ENCODE measurements at places on chromosomes 12 and 14. TPM values are rescaled to one million over a fixed set of nuclear protein-coding genes. Genes with fewer than 3 reads are reported as not detected.

DCP1B gene
- 3.5 TPM for total RNA-seq

GRCh38 chr12:91009319-91009950 is 4.7 kb upstream of the EPYC start:
- H3K4me1 ChIP-seq = no peaks in the 10 kb centered on the region
- H3K4me3 ChIP-seq = no peak overlapping the region
- H3K27ac ChIP-seq = no peak overlapping the region

NYNRIN gene
- 11.0 TPM for total RNA-seq

- no peak overlapping the region for H3K4me3 ChIP-seq
- no peaks in the 10 kb centered on the region for H3K4me1 ChIP-seq
- H3K36me3 ChIP-seq = no peaks in the 10 kb centered on the region
Observed at GRCh38 chr12:59388694-59389093, 207.1 kb upstream of the SLC16A7 start.

DNA sequence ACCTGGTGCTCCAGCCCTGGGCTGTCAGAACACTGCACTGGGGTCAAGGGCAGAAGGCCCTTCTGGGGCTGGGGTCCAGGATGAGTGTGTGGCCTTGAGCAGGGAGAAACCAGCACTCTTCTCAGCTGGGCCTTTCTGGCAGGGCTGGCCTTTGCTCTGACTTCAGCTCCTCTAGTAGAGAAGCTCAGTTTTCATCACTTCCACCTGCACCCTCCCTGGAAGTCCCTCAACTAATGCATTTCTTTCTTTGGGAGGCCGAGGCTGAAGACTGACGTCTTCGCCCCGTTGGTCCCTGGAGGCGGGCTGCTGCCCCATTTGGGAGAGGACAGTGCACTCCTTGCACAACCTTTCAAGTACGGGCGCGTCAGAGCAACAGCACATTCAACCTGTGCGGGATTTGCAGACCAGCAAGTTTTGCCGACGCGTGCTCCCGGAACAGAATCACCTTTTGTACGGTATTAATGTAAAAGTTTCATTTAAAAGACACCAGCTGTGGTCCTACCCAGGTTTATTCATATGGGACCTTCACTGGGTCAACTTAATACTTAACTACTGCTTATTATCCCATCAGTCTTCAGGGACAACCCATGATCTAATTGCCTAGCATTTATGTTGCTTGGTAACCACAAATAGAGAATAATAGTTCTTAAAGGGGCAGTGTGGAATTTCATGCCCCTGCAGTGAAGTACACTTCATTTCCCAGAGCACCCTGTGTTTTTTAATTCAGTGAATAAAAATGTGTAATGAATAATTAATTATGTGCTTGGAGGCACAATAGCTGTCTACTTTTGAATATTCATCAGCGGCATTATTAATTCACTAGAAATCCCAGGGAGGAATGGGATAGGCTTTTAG is 134.8 kb upstream of the VRK1 start:
- no peak for DNase-seq
- no peak overlapping the region for H3K27ac ChIP-seq
- no peaks in the 10 kb centered on the region for H3K27me3 ChIP-seq
- no peak overlapping the region for H3K4me3 ChIP-seq

DNA sequence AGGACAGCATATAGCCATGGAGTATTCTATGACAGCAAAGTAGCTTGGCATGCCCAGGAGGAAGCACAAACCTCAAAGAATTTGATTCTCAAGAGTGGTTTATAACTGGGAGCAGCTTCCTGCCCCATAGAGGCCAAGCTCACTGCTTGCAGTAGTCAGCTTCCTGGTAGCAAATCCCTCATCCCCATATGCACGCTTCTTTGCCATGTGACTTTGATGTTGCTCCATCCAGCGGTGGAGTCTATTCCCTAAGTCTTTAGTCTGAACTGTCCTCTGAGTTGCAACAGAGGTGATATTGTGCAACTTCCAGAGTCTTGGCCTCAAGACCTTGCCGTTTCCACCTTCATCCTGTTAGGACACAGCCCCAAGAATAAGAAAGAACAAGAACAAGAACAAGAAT is 996.8 kb upstream of the TMEM132C start:
- H3K4me1 ChIP-seq = no peaks in the 10 kb centered on the region
- no peaks in the 10 kb centered on the region for H3K27me3 ChIP-seq
- DNase-seq = no peak
- H3K4me3 ChIP-seq = no peak overlapping the region
- no peak overlapping the region for H3K27ac ChIP-seq

- no peak for DNase-seq
- no peak overlapping the region for H3K4me3 ChIP-seq
- H3K4me1 ChIP-seq = no peaks in the 10 kb centered on the region
- no peaks in the 10 kb centered on the region for H3K36me3 ChIP-seq
Observed at GRCh38 chr12:26030371-26030770, 71.9 kb downstream of the RASSF8 start.

DNA sequence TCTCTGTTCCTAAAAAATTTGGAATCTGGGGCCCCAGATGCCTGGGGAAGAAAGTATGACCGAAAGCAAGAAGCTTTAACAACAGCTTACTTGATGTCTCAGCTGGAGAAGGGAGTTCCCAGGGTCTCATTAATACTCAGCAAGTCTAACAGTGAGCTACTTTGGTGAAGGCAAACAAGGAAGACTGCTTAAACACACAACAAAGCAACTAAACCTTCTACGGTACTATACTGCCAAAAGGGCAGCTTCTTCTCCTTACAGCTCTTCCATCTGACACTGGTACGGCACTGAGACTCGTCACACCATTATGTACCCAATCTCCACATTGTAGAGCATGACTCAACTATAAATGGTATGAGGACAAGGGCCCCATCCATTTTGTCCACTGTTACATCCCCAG is 213.0 kb downstream of the MED13L start:
- H3K4me1 ChIP-seq = no peaks in the 10 kb centered on the region
- DNase-seq = no peak
- H3K4me3 ChIP-seq = no peak overlapping the region
- H3K27ac ChIP-seq = no peak overlapping the region
- H3K27me3 ChIP-seq = no peaks in the 10 kb centered on the region

ABHD12B gene
- total RNA-seq = not detected

DNA sequence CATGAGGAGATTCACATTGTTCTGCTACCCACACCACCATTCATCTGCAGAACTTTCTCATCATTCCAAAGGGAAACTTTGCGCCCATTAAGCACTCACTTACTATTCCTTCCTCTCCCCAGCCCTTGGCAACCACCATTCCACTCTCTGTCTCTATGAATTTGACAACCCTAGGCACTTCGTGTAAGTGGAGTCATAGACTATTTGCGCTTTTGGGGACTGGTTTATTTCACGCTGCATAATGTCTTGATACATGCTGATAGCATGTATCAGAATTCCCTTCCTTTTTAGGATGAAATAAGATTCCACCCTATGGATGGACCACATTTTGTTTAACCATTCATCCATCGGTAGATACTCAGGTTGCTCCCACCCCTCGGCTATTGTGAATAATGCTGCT is 4.5 kb upstream of the EML1 start:
- H3K4me3 ChIP-seq = no peak overlapping the region
- no peak overlapping the region for H3K27ac ChIP-seq
- H3K36me3 ChIP-seq = no peaks in the 10 kb centered on the region
- H3K27me3 ChIP-seq = no peaks in the 10 kb centered on the region
- peaks cover 26% of the 10 kb centered on the region for H3K4me1 ChIP-seq
- no peak for DNase-seq

ZFHX2 gene
- total RNA-seq = 0.14 TPM

DNA sequence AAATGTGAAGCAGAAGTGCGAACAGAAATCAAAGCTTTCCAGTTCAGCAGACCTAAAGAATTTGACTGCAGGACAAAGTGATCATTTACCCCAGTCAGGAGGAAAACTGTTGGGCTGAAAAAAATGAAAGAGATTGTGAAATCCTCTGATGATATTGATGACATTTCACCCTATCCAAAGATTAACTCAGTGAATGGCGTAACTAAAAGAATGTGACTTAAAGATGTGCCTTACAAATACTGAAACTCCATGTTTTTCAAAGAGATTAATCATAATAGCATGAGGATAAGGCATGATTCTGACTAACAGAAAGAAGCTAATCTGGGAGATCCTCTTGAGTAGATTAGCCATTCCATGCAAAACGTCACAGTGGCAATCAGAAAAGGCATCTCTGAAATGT is 225.6 kb downstream of the DUSP6 start:
- H3K27ac ChIP-seq = peak overlapping the region; percentile 9
- no peak overlapping the region for H3K4me3 ChIP-seq
- no peaks in the 10 kb centered on the region for H3K36me3 ChIP-seq
- no peak for DNase-seq

DNA sequence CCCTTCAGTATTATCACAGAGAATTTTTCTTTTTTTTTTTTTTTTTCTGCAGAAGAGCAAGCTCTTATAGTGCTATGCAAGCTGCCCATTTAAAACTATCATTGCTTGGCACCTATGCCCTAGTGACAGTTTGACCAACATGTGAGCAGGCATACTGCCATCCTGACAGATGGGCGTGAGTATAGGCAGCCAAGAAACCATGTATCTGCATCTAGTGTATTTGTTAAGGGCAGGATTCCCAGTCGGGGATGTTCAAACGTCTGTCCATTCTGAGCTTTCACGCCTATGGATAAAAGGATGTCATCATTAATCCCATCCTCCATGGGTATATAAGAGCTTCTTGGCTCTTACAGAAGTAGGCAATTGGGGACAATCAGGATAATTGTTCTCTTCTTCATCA is 8.8 kb downstream of the VRK1 start:
- H3K27me3 ChIP-seq = no peaks in the 10 kb centered on the region
- no peaks in the 10 kb centered on the region for H3K36me3 ChIP-seq
- no peak overlapping the region for H3K27ac ChIP-seq

DNA sequence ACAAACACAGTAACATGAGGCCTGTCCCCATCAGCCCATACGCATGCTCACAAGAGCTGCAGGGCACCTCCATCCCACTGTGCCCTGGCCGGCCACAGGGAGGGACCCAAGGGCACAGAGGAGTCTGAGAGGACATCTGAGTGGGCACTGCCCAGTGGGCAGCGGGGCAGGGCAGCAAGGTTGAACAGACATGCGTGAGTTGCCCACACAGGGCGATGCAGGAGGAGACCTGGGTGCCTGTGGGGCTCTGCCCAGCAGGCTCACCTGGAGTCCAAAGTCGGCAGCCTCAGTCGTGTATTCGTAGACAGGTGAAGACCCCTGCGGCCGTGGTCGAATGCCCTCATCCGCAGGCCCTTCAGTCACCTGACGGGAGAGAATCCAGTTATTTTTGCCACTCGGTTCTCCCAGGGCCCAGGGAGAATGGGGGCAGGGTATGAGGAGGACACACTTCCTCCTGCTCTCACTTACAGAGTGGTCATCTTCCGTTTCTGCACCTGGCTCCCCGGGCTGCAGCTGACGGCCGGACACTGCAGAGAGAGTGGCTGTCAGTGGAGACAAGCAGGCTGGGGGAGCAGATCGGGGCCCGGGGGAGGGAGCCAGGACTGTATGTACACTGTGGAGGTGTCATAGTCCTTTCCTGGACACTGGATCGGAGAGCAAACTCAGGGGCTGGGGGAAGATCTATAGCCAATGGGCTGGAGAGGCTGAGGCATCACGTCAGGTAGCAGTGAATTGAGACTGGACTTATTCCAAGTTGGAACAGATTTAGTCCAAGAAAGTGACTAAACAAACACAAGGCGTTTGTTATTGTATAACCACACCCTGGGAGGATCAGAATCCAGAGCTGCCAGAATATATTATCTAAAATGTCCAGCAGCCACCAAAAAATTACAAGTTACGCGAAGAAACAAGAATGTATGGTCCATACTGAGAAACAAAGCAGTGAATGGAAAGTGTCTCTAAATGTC is 20.7 kb downstream of the AHNAK2 start:
- no peak overlapping the region for H3K4me3 ChIP-seq
- H3K27ac ChIP-seq = no peak overlapping the region
- no peaks in the 10 kb centered on the region for H3K36me3 ChIP-seq
- no peaks in the 10 kb centered on the region for H3K27me3 ChIP-seq
- DNase-seq = no peak
- no peaks in the 10 kb centered on the region for H3K4me1 ChIP-seq

DNA sequence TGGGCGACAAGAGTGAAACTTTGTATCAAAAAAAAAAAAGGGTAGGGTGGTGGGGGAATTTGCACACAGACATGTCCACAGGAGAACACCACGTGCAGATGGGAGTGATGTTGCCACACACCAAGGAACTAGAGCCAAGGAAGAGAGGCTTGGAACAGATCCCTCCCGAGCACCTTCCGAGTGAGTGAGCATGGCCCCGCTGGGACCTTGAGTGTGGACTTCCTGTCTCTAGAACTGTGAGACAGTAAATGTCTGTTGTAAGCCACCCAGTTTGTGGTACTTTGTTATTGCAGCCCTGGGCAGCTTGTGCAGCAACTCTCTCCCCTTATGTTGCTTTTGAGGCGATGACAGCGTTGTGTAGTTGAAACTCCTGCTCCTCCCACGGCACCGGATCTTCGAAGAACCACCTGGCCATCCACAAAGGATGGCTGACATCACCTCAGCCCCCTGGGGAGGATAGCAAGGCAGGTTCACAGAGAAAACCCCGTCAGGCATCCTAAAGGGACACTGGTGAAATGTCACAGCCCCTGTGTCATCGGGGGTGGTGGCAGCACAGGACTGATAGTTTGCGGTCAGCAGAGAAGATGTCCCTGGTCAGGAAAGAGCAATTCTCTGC is 54.7 kb upstream of the PLEKHG3 start:
- H3K27me3 ChIP-seq = no peaks in the 10 kb centered on the region
- DNase-seq = no peak
- H3K4me3 ChIP-seq = peak overlapping the region; percentile 22
- H3K4me1 ChIP-seq = peaks cover 14% of the 10 kb centered on the region
- peak overlapping the region; percentile 96 for H3K27ac ChIP-seq

BORCS5 gene
- 11.4 TPM for total RNA-seq

DNA sequence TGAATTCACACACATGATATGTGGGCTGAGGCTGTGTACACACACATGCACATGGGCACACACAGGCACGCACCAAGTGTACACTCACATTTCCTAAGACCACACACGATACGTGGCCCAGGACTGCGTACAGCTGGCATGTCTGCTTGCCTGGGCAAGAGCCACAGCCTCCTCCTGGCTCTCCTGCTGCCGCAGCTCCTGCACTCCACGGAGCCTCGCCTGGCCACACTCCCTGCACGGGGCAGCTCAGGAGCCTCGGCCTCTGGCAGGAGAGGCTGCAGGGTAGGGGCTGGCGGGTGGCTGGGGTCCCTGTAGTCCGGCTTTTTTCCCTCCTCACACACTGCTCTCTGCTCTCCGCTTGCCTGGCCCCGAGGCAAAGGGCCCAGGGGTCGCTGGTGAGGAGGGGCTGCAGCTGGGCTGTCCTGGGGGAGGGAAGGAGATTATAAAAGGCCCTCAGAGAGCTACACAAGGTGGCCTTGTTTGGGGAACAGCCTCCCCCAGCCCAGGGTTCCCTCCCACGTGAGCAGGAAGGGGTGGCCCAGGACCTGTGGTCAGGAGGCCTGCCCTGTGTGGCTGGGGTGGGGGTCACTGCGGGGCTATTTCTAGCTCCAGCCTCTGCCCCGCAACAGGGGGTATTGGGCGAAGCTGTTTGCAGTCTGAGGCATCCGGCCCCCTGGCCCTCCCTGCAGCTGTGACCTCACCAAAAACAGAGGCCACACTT is 89.0 kb upstream of the SFSWAP start:
- no peak for DNase-seq
- H3K36me3 ChIP-seq = no peaks in the 10 kb centered on the region
- no peaks in the 10 kb centered on the region for H3K4me1 ChIP-seq
- no peaks in the 10 kb centered on the region for H3K27me3 ChIP-seq
- H3K27ac ChIP-seq = no peak overlapping the region

MGP gene
- total RNA-seq = 6.1 TPM

PPP1R1A gene
- 8.1 TPM for total RNA-seq

SDS gene
- 0.65 TPM for total RNA-seq
